GM03348 (cell line): ENCODE measurements at places on chromosomes 4 and X.

DNA sequence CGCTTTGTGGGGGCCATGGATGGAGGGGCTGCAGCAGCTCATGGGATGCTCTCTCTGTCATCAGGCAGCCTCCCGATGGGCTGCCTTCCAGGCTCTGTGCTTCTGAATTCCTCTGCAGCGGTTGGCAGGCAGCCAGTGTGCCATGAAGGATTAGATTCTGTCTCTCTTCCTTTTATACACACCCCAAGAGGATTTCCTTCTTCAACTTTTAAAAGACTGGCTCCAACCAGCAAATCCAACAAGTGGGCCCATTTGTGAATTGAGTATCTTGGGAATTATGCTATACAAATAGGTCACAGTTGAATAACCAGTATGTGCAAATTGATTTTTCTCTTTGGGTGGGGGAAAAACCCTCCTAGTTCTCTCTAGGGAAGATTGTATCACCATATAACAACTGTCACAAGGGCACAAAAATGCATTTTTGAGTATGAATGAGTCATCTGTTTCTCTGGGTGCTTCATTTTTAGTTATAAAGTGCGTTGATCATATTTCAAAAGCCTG, 96.8 kb upstream of the FAT1 start:
- peak; percentile 47 for DNase-seq

DNA sequence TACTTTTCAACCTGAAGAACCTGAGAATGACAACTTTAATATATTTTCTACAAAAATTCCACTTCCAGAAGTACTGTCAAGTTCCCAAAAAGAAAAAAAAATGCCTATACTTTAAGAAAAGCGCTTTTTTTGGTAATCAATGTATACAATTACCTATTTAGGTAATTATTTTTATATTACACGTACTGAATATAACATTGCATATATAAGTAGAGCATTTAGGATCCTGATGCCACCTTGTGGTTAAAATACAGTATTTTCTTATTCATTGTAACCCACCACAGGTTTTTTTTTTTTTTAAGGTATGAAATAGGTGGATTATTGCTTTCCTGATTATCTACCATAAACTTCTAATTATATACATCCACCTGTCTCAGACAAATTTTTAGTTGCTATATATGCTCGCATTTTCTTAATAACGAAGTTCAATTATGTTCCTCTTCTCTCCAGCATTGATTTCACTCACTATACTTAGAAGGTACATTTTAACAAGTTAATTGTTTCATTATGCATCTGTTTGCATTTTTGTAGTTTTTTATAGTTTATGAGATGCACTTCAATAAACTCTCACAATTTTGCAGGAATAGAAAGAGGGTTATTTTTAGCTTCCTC, 5.2 kb downstream of the MAP9 start:
- DNase-seq: peak; percentile 12

DNA sequence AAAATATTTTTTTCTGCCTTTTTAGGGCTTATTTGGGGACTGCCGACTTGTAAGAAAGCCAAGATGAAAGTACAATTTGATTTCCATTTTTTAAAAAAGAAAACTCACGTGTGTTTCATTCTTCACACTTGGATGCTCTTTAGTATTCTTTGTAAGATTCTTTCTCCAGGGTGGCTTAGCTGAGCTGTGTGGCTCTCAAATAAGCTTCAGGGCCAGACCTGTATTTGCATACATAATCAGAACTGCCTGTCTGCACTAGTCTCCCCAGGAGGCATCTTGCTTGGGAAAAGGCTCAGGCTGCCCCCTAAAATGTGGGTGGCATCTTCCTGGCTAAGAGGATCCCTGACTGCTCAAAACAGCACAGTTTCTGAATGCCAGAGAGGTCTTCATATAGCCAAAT, 498.4 kb downstream of the MID1IP1 start:
- no peak for DNase-seq

DNA sequence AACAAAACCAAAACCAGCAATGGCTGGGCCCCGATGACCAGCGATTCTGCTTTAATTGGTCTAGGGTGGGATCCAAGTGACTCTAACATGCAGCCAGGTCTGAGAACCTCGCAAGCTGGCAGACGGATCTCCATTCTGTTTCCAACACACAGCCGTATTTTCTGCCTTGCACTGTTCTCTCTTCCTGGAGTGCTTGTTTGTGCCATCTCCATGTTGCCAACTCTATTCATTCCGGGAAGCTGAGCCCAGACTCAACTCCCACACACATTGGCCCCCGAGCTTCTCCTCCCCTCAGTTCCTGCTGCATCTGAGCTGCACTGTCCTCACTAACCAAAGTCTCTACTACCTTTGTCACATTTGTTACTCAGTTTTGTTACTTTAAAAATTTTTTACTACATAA, 35.6 kb downstream of the GEMIN8 start:
- DNase-seq: no peak

GRCh38 chr4:6680372-6681034, 13.2 kb upstream of the S100P start:
- DNase-seq: no peak

GRCh38 chr4:25172961-25173915, 13.0 kb upstream of the SEPSECS start:
- DNase-seq: peak; percentile 89

GRCh38 chrX:2488621-2489285, 12.0 kb downstream of the DHRSX start:
- no peak for DNase-seq

GRCh38 chr4:142585411-142585810, 260.7 kb downstream of the INPP4B start:
- DNase-seq: no peak

- DNase-seq: no peak
Observed at GRCh38 chr4:453267-453666, 45.7 kb downstream of the ZNF721 start.

GRCh38 chr4:125169192-125169591, 145.6 kb upstream of the FAT4 start:
- no peak for DNase-seq

DNA sequence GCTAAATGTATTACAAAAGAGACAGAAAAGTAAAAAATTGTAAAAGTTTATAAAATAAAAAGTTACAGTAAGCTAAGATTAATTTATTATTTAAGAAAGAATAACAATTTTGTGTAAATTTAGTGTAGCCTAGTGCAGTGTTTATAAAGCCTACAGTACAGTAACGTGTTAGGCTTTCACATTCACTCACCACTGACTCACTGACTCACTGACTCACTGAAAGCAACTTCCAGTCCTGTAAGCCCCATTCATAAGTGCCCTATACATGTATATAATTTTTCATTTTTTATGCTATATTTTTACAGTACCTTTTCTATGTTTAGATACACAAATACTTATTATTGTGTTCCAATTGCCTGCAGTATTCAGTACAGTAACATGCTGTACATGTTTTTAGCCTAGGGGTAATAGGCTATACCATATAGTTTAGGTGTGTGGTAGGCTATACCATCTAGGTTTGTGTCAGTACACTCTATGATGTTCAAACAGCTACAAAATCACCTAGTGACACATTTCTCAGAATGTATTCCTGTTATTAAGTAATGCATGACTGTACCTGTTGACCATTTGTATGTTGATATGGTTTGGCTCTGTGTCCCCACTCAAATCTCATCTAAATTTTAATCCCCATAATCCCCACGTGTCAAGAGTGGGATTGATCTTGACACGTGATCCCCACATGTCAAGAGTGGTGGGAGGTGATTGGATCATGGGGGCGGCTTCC, 57.9 kb downstream of the CFAP299 start:
- no peak for DNase-seq

GRCh38 chrX:120111611-120112010, 4.1 kb downstream of the RHOXF1 start:
- DNase-seq: no peak

DNA sequence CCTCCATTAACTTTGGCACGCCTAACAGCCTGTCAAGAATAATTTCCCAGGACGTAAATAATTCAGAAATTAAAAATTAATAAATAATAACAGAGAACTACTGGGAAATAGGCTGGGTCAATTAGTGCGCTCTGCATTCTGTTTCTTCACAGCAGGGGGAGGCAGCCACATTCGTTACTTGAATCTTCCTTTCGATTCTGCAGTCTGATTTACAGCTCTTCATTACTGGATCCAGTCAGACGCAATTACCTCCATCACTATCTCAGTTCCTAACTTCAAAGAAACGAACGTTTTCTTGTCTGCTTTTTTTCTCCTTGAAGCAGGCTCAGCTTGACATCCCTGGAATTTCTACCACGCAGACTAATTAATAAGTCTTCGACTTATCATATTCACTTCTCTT, 9.0 kb upstream of the RPL34 start:
- peak; percentile 51 for DNase-seq

DNA sequence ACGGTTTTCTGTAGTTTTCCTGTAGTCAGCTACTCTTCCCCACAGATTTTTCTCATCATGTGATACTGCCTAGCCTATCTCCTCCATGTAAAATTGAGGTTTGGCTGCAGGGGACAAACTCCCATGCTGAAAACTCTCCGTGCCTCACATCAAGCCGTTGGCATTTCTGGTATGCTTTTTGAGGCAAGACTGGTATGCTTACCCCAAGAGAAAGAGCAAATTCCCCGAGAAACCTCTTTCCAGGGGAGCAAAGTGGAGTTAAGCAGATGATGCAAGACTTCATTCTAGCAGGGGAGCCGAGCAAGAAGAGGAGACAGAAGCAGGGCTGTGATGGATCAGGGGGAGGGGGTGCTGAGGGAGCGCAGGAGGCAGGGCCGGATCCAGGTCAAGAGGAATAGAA, 4.8 kb downstream of the SOWAHD start:
- peak; percentile 64 for DNase-seq
